ENCODE measurements at places on chromosomes 6 and 20. TPM values are rescaled to one million over a fixed set of nuclear protein-coding genes. Genes with fewer than 3 reads are reported as not detected.

AHCY gene
- 157 TPM for total RNA-seq

BYSL gene
- total RNA-seq = 6.3 TPM

CAGE1 gene
- not detected for total RNA-seq

TFAP2A gene
- total RNA-seq = not detected

TNFRSF21 gene
- total RNA-seq = 12.1 TPM

CSNK2A1 gene
- total RNA-seq = 90.8 TPM

GABRR1 gene
- total RNA-seq = not detected

SEL1L2 gene
- not detected for total RNA-seq

PGC gene
- not detected for total RNA-seq

PLCB4 gene
- total RNA-seq = not detected

ZC2HC1B gene
- total RNA-seq = not detected

USP49 gene
- 1.7 TPM for total RNA-seq

GPSM3 gene
- total RNA-seq = 9.9 TPM

SLC26A8 gene
- total RNA-seq = not detected

OR2H1 gene
- total RNA-seq = not detected

PPIL6 gene
- total RNA-seq = 1.1 TPM

TINAG gene
- not detected for total RNA-seq

PROCR gene
- total RNA-seq = 89.7 TPM

EYA4 gene
- total RNA-seq = 2.9 TPM

PTK6 gene
- not detected for total RNA-seq

RSPH9 gene
- total RNA-seq = 0.86 TPM
